ENCODE measurements at places on chromosomes 4 and X.

DNA sequence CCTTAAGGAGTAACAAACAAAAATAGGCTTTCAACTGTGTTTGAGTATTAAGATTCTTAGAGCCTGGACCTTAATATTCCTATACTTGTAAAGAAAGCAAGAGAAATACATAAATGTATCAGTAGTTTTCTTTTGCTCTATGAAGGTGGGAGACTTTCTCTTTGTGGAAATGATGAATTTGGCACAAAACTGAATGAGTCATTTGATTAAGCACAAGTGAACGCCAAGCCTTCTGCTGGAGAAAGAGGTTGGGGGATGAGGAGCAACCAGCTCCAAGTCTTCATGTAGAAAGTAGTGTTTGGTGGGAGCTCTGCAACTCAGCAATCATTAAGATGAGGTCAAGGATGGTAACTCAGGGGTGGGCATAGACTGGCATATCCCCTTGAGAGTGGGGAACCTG, 49.6 kb downstream of the MEPE start:
- DNase-seq = no peak

DNA sequence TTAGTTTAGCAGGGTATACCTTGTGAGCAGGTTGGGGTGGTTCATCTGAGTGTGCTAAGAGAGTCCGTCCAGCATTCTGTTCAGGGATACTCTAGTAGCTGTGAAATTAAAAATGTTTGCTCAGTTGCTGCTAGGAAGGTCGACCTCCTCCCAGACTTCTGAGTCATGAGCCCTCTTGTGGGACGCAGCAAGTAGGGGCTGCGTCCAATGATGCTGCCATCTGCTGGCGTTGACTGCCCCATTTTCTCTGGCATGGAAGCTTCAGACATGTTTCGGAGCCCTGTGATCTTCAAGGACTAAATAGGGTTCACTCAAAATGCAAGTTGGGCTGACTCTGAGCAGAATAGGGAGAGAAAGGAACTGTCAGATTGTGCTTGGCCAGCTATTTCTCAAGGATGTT, 201.0 kb upstream of the ARSJ start:
- no peak for DNase-seq

DNA sequence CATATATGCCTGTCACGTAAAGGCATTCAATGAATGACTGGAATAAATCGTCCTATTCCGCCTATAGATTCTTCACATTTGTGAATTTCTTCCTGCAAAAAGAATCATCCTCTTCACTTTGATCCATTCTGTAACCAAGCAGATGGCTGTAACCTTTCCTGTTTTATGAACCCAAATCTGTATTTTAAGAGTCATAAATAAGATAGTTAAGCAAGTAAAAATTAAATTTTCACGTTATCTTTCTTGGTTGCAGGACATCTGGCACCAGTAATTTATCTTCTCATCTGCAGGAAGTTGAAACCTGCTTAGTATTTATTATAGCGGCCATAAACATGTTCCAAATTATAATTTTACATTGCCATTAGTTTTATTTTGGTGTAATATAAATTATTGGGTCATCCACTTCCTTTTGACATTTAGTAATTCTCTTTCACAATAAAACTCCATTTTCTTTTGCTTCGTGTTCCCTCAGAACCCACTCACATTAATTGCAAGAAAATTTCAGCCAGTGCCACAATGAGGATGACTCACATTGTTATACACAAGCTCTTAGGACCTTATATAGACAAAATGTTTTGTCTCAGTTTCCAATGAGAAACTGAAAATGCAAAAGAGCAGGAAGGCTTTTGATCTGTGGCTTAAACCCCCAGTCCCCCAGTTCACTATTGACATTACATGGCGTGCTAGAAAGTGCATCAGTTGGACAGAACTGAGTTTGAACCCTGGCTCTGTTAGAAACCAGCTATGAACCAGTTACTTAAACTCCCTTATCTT, 51.1 kb downstream of the TMEM156 start:
- DNase-seq = no peak

GRCh38 chr4:123956204-123956603, 559.6 kb downstream of the SPRY1 start:
- no peak for DNase-seq

- no peak for DNase-seq
Observed at GRCh38 chr4:169089004-169089403, 78.9 kb upstream of the CBR4 start.

DNA sequence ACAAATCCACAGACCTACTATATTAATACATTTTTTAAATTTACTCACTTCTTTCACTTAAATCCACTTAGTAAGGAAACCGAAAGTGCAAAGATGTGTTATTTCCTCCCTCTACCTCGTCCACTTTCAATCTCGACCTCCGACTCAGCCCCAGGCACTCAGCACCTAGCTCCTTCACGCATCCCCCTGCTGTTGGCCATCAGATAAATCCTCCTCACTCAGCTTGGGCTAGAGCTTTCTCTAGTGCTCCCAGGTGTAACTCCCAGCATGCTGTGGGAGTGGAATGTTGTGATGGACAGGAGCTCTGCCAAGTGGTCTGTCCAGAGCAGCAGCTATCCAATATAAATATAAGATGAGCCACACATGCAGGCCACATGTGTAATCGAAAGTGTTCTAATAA, 26.7 kb upstream of the TEC start:
- no peak for DNase-seq

- peak; percentile 66 for DNase-seq
Observed at GRCh38 chr4:169340834-169341233, 70.1 kb upstream of the SH3RF1 start.

GRCh38 chr4:113116414-113117357, 67.2 kb downstream of the ANK2 start:
- peak; percentile 24 for DNase-seq

GRCh38 chr4:167555338-167556022, 321.2 kb upstream of the SPOCK3 start:
- DNase-seq = no peak

DNA sequence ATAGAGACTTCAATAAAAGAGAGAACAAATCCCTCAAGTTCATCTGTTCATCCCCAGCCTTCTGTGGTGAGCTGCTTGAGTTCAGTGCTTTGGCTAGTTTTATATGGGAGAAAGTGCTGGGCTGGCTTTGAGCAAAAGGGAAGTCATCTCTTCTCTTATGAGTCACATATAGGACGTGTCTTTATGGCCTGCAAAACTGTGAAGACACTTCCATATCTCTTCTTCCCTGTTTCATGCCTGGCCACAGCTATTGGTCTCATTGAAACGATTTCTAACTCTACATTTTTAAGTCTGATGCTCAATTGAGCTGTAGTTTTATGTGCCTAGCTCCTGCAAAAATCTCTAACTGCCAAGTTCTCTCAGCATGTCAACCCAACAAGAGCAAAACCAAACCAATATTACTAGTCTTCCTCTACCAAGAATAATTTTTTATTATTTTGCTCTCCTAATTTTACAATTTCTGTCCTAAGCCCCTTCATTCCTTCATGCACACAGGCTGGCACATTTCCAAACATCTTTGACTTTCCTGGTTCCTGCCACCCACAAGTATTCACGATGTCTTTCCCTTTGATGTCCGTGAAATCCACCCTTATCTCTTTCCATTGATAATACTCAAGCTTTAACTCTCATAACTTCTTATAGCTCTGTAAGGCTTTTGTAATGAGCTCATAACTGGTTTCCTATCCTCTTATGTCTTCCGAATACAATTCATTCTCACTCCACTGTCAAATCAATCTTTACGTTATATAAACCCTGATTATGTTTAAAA, 165.3 kb downstream of the BTC start:
- no peak for DNase-seq

DNA sequence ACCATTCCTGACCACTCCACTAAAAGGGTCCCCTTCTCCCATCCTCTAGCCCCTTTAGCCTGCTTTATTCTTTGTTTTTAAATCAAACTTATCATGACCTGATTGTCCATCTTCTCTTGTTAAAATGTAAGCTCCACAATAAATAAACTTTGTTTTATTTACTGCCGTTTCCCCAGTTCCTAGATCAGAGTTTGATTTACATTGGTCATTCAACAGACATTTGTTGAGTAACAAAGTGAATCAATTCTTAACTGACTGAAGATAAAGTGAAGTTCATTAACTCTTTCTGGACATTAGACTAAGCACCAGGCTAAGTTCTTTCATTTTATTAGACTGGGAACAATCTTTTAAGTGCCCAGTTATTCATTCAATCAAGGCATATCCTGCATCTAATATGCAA, 263.2 kb upstream of the FTHL17 start:
- no peak for DNase-seq

- no peak for DNase-seq
Observed at GRCh38 chr4:147794787-147795413, 63.0 kb downstream of the ARHGAP10 start.

- DNase-seq = no peak
Observed at GRCh38 chr4:173500841-173501591, 29.0 kb downstream of the HAND2 start.

GRCh38 chr4:23369331-23369730, 520.5 kb downstream of the PPARGC1A start:
- DNase-seq = no peak

GRCh38 chrX:124026529-124026928, 65.0 kb downstream of the STAG2 start:
- DNase-seq = no peak

DNA sequence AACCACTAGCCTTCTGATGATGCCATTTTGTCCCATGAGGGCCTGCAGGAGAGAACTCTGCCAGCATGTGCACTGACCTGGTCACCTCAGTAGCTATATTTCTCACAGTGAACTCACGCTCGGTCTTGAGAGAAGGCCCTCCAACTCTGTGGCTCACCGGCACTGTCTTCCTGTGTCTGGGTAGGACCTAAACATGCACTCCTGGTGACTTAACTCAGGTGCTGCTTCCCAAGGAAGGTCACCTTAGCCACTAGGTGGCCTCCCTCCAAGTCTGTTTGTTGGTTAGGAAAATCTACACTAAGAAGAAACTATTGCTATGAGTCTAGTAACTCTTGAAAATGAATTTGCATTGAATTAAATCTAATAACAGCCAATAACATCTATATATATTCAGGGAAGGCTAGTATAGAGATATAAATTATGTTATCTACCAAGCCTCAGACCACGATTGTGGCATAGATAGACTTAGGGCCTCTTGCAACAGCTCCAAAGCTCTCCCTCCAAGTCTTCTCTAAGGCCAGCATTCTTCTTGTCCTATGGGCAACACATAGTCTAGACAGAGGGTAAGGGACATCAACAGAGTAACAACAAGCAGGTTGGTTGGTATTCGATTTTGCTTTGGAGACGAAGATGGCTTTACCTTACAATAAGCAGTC, 24.7 kb downstream of the TLR10 start:
- DNase-seq = no peak

DNA sequence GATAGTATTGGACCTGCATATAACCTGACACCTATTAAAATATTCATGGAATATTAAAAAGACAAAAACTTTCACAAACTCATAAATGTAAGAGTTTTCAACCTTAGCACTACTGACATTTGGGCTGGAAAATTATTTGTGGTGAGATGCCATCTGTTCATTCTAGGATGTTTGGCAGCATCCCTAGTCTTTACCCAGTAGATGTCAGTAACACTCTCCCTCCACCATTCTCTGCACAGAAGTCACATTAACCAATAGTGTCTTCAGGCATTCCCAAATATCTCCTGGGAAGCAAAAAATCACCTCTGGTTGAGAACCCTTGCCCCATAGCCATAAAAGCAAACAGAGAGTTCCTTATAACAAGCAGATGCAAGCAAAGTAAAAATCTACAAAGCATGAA, 41.4 kb upstream of the NDST4 start:
- no peak for DNase-seq

GRCh38 chr4:183285886-183286285, 34.2 kb downstream of the CLDN22 start:
- DNase-seq = no peak

- DNase-seq = peak; percentile 7
Observed at GRCh38 chr4:33658971-33659370, 2585.3 kb downstream of the ARAP2 start.

DNA sequence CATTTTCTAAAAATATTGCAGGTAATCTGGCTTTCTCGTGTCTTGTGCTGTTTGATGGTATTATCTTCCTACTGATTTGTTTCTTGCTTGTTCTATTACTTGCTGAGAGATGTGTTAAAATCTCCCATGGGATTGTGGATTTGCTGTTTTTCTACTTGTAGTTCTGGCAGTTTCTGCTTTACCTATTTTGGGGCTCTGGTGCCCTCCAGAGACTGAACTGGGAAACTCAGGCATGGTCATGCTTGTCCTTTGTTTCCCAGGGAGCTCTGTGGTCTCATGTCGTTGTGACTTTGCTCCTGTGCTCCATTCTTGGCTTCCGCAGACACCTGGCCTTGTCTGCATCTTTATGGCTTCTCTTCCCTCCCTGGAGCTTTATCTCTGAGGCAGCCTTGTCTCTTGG, 39.5 kb downstream of the NSD2 start:
- peak; percentile 9 for DNase-seq

DNA sequence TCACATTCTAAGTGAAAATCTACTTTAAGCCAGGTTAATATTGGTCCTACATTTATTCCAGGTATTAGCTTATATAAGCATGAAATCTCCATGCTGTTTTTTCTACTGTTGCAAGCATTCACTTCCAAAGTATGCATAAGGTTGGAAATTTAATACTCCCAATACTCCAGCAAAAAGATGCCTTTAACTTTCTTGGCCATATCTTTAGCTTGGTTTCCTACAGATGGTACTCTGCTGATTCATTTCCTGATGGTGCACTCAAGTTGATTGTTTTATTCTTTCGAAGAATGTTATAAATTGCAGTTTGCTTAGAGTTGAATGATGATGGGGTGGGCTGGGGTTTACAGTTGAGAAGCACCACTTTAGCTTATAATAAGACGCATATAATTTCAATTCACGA, 330.2 kb downstream of the PTTG2 start:
- DNase-seq = no peak

DNA sequence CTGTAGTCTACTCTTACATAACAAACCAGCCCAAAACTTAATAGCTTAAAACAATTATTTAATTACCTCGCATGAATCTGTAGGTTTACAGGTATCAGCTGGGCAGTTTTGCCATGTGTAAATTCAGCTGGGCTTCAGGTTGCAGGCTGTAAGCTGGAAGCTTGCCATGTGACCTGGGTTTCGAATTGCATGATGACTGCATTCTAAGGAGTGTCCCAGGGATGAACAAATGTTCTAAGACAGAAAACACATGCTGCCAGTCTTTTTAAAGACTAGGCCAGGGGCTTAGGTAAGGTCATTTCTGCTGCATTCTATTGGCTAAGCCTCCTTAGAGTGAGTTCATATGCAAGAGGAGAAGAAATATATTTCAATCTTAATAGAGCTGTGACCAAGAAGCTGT, 44.8 kb downstream of the GRIA2 start:
- DNase-seq = no peak

GRCh38 chr4:1183985-1184773, 11.8 kb upstream of the SPON2 start:
- no peak for DNase-seq

- DNase-seq = no peak
Observed at GRCh38 chrX:48468247-48468671, 1.8 kb downstream of the SLC38A5 start.
